ENCODE measurements at places on chromosomes 7 and 10. TPM values are rescaled to one million over a fixed set of nuclear protein-coding genes. Genes with fewer than 3 reads are reported as not detected.
A peak's percentile ranks its signal among the peaks of the same experiment; 100 is the strongest.

CNPY1 gene
- not detected for total RNA-seq

GRID2IP gene
- total RNA-seq, result 0.02 TPM

ANKRD22 gene
- not detected for total RNA-seq

RHOBTB1 gene
- total RNA-seq, result 5.5 TPM

NACAD gene
- total RNA-seq, result 3.2 TPM

- DNase-seq, result peak; percentile 94
Measured at GRCh38 chr7:94056796-94057207, 52.6 kb upstream of the BET1 start.

GRCh38 chr7:127948312-127948711 is 82.9 kb downstream of the LRRC4 start:
- DNase-seq, result no peak

DNA sequence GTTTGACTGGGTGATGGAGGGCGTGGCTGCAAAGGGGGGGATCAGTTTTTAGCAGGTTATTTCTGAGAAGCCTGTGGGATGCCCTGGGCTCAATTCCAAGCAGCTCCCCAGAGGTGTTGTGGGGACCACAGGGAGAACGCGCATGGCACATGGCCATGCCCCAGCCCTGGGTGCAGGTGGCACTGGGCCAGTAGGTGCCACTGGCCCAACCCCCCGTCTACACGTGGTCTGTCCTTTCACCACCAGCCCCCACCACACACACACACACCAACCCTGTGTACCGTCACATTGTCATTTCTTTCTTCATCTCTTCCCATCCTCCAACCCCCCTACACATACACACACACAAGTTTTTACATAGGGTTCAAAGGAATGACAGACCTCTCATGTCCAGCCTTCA is 115.1 kb upstream of the STK17A start:
- no peak for DNase-seq

DNA sequence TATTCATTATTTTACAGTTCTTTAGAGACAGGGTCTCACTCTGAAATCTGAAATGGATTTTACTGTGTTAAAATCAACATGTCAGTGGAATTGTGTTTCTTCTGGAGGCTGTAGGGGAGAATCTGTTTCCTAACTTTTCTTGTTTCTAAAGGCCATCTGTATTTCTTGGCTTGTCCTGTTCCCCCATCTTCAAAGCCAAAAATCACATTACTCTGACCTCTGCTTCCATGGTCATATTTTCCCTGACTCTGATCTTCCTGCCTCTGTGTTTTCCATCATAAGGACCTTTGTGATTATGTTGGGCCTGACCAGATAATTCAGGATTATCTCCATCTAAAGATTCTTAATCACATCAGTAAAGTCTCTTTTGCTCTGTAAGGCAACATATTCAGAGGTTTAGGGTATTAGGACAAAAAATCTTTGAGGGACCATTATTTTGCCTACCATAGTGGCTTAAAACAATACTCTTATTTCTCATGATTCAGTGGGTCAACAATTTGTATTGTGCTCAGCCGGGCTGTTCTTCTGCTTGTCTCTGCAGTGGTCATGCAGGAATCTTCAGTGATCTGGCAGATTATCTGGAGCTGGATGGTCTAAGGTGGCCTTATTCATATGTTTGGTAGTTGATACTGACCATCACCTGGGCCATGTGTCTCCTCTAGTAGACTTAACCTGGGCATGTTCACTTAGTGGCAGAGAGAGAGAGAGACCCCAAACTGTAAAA is 5.7 kb downstream of the ANLN start:
- no peak for DNase-seq

- DNase-seq, result no peak
Measured at GRCh38 chr7:139455789-139456188, 27.7 kb downstream of the KLRG2 start.

- DNase-seq, result peak; percentile 40
Measured at GRCh38 chr7:24318326-24318725, 34.3 kb downstream of the NPY start.

DNA sequence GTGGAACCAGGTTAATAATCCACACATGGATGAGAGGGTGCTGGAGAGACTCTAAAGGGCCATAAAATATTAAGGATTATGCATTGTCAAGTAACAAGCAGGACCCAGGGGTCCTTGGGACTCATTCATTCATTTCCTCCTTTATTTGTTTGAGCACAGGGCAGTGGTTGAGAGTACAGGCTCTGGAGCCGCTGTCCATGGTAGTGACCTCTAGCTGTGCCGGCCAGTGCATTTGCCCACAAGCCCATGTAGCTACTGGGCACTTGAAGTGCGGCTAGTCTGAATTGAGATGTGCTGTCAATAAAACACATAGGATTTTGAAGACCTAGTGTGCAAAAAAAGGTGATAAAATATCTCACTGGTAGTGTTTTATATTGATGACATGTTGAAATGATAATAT is 137.6 kb downstream of the C10orf105 start:
- DNase-seq, result peak; percentile 31

- DNase-seq, result peak; percentile 38
Measured at GRCh38 chr10:125441151-125441550, 241.8 kb downstream of the TEX36 start.

- no peak for DNase-seq
Measured at GRCh38 chr10:122464586-122464985, 3.2 kb downstream of the HTRA1 start.

GRCh38 chr7:144835155-144835611 is 670 bp downstream of the TPK1 start:
- DNase-seq, result peak; percentile 34

Data from M059J (cell line).